ENCODE measurements at places on chromosomes 11 and 22.

GRCh38 chr11:44944181-44944852, 6.4 kb downstream of the TP53I11 start:
- DNase-seq, result no peak

DNA sequence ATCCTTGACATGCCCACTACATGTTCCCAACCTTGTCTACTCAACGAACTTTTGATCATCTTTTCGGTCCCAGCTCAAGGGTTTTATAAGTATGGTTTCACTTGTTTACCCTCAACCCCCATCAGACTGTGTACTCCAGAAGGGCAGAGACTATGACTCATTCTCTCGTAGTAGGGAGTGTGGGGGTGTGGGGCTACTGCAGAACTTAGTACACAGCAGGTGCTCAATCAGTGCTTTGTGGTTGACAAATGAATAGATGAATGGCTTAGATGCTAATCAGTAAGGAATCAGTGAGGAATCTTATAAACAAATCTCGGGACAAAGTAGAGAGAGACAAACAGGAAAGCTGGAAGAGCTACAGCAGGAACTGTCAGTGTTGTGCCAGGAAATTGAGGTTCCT, 151.7 kb upstream of the PLET1 start:
- DNase-seq, result no peak

DNA sequence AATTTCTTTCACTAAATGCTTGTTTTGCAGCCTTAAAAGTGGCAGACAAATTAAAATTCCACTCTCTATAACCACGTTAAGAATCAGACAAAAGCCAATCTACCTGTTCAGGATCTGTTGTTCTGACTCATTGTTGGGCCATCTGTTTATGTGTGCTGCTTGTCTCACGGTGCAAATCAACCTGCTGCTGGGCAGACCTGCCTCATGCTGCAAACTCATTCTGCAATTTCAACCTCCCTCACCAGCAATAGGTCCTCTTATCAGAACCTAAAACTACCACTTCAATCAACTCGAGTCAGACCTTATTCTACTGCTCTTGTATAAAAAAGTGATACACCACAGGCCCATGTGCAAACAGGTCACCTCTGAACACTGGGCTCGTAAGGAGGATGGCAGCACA, 75.1 kb downstream of the LARGE2 start:
- no peak for DNase-seq

DNA sequence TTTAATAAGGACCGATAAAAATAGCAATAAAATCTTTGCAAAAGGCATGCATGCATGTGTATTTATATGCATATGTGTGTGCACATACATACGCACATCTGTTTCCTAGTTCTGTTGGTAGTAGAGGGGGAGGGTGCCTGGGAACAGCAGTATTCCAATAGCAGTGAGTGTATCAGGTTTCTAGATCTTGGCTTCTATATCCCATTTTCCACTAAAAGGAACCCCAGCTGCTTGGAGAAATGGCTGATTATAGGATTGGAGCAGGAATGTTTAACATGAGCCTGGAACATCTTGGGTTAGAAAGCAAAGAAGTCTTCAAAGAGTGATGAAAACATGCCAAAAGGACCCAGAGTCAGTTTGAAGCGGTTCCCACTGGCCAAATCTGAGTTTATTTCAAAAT, 21.0 kb downstream of the TNRC6B start:
- DNase-seq, result no peak

DNA sequence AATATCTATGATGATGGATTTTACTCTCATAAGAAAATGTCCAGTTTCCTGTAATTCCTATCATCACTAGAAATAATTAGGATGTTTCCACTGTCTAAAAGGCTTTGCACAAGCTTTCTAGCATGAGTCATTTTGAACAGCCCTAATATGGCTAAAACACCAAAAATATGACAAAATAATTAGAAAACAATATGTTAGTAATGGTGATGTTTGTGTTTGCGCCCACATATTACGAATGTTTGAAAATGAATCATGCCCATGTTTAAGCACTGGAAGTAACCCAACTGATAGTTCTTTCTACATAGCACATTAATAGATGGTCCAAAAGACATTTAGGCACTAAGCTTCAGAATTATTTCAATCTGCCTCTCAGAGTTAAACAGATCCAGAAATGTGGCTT, 96.0 kb downstream of the TRPC6 start:
- no peak for DNase-seq

- DNase-seq, result no peak
Observed at GRCh38 chr11:68146704-68147474, 25.7 kb upstream of the CHKA start.

DNA sequence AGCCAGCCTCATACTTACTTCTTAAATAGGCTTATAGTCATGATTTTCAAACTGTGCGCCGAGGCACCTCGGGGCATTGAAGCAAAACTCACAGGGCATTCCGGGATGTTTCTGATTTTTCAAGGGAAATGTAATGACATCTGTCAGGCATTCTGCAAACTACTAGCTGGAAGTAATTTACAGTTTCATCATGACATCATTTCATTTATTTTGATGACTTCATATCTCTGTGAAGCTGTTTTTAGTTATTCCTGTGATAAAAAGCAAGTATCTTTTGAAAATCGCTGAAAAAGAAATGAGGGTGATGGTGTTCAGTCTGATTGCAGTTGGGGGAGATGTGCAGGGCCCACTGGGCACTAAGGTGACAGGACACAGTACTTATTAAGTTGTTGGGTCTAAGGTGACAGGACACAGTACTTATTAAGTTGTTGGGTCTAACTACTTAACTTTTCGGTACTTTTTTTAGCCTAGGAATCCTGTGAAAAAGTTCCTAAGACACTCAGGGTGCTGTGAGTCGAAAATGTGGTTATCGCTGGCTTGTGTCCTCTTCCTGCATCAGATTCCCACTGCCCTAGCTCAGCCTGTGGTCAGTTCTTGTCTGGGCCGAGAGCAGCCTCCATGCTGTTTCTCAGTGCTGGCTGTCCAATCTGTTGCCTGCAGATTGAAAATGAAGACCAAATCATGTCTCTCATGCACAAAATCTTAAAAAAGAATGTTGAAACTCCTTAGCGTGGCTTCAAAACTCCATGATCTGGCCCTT, 42.6 kb downstream of the APLP2 start:
- no peak for DNase-seq

- no peak for DNase-seq
Observed at GRCh38 chr11:11265320-11265719, 87.7 kb downstream of the CSNK2A3 start.

- no peak for DNase-seq
Observed at GRCh38 chr11:75371949-75372876, 20.8 kb upstream of the ARRB1 start.

DNA sequence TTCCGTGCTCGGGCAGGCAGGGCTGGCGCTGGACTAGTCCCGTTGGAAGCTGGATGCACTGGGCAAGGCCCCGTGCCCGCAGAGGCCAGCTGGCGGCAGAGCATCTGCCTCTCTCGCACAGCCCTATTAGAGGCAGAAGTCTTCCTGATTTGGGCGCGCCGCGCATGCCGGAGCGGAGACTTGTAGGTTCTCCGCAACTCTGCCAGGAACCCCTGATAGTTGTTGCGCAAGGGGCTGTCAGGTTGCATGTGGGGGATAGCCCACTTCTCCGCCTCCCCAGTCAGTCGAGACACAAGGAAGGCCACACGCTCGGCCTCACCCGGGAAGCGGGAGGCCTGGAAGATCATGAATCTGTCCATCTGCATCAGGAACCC, 1.2 kb downstream of the RTL6 start:
- DNase-seq, result no peak

DNA sequence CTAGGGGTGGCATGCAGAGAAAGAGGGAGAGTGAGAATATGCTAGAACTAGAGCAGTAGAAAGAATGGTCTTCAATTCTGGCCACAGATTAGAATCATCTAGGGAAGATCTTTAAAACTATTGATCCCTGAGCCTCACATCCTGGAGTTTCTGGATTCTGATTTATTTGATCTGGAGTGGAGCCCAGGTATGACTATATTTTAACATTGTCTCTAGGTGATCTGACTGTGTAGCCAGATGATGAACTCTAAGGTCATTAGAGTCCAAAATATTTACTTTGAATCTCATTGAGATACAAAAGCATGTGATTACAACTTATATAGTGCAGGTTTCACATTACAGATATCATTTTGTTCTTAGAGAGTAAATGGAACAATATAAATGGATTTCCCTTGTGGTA, 79.7 kb downstream of the FDX1 start:
- no peak for DNase-seq

DNA sequence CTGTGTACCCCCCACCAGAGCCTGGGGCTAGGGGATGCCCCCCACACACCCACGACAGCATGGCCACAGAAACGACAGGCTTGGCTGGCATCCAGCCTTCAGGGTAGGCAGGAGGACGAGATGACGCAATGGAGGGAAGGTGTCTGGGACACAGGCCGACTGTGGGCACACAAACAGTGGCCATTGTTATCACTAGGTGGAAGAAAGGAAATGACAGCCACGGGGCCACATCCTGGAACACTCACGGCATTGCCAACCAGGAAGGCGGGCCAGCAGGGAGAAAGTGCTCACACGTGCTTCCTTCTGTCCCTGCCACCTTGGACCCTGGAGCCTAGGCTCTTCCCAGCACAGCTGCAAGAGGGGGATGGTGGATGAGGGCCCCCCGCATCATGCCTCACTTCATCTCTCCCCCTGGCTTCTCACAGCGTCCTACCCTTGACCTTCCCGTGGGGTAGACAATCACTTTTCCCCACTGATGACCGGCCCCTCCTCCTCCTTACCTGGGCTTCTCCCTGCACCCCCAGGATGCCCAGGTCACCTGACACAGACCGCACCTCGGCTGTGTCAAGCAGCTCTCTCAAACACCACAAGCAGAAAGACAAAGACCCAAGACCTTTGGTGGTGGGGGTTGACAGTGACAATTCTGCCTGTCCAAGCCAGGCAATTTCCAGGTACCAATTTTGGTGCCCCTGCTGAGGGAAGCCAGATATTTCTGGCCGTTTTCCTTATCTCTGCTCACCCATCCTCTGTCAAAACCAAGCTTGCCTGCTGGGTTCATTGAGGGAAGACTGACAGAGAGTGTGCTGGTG, 8.6 kb downstream of the PLA2G6 start:
- DNase-seq, result peak; percentile 81

DNA sequence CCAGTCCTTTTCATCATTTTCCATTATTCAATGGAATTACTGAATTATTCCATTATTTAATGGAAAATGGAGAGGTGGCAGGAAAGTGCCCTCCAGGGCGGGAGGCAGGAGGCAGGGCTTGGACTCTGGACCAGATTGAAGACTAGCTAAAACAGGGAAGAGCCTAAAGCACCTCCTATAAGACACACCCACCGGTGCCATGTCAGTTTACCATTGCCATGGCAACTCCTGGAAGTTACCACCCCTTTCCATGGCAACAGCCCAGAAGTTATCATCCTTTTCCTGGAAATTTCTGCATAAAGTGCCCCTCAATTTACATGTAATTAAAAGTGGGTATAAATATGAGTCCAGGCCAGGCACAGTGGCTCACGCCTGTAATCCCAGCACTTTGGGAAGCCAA, 443.7 kb downstream of the TBC1D22A start:
- no peak for DNase-seq

DNA sequence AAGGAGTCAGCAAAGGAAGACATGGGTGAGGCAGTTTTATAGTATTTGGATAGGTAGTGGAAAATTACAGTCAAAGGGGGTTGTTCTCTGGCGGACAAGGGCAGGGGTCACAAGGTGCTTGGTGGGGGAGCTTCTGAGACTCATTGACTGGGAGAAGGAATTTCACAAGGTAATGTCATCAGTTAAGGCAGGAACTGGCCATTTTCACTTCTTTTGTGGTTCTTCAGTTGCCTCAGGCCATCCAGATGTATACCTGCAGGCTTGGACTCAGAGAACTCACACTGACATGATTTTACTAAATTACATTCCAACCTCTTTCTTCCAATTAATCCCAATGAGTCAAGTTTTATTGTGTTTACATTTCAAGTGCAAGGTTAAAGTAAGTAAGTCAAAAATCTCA, 240.5 kb upstream of the API5 start:
- DNase-seq, result no peak

DNA sequence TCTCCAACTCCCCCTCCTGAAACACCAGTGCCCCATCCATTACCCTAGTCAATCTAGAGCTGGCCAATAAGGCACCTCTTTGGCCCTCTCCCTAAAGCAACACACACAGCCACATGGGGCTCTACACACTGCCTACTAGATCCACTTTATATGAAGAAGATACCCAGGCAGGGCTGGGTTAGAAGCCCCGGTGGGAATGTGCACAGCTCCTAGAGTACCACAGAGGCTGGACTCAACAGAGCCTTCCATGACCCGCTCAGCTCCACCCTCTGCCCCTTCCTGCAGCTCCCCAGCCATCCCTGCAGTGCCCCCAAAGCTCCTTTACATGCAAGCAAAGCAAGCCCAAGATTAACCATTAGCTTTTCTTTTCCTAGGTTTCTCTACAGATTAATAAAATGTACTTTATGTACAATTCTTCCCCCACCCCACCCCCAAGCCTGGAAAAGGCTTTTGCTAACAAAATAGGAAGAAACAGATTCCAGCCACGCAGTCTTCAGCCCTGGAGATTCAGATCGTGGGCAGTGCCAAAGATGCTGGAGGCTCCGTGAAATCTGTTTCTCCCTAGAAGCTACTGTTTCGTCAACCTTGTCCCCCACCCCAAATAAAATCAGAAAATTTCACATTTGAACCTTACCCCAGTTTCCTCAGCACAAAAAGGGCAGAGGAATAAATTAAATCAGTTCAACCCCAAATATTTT, 51.8 kb downstream of the IGSF9B start:
- DNase-seq, result no peak

GRCh38 chr11:34552270-34552669, 38.7 kb upstream of the ELF5 start:
- DNase-seq, result no peak

GRCh38 chr11:125314276-125315078, 149.9 kb downstream of the PKNOX2 start:
- no peak for DNase-seq
